ENCODE measurements at places on chromosomes 1 and 21.

DNA sequence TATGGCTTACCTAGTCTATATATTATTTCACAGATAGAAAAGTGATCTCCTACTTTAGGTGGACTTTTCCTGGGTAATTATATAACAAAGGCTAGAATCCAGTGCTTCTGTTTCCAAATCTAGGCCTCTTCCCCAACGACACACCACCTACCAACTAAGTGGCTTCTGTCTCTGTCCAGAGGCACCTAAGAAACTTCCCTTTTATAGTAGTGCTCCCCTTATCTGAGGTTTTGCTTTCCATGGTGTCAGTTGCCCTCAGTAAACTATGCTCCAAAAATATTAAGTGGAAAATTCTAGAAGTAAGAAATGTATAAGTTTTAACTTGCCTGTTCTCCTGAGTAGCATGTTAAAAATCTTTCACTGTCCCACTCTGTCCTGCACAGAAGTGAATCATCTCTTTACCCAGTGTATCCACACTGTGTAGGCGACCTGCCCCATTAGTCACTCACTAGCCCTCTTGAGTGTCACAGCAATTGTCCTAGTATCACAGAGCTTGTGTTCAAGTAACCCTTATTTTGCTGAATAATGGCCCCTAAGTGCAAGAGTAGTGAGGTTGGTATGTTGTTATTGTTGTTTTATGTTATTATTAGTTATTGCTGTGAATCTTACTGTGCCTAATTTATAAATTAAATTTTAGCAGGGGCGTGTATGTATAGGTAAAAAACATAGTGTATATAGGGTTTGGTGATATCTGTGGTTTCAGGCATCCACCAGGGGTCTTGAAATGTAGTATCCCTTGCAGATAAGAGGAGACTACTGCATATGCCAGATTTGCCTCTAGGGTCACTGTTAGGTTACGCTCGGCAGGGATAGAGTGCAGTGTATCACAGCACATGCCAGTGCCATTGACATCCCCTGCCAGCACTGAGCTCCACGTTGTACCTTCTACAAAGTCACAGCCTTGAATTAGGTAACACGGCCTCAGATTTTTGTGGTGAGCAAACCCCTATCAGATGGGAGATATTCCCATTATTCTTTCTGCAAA lies 14.7 kb upstream of the CD53 start:
- H3K27ac ChIP-seq, result no peak overlapping the region
- no peaks in the 10 kb centered on the region for H3K27me3 ChIP-seq
- no peaks in the 10 kb centered on the region for H3K36me3 ChIP-seq
- no peak for DNase-seq
- no peaks in the 10 kb centered on the region for H3K4me1 ChIP-seq
- H3K4me3 ChIP-seq, result no peak overlapping the region

DNA sequence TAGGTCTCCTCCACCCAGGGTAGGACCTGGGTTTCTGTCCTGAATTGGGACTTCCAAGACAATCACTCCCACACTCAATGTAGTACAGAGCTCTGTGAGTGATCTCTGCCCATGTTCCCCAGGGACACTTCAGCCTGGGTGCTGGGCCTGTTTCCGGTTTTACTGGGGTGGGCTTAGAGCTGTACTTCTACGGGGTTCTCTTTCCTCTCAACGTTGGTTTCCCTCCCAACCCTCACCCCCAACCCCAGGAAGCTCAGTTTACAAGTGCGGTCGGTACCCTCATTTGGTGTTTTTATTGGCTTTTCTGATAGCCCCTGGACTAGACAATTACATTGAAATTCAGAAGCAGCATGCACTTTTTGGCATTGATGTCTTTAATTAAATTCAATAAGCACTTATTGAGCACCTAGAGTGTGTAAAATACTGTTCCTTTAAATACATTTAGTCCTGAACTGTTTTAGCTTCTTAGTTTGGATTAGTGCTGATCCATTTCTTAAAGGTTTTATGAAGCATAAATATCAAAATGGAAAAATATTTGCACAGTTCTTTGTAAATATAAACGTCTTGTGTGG lies 542 bp upstream of the XPR1 start:
- peak overlapping the region; percentile 95 for H3K27ac ChIP-seq
- H3K4me1 ChIP-seq, result peaks cover 28% of the 10 kb centered on the region
- H3K36me3 ChIP-seq, result no peaks in the 10 kb centered on the region
- no peaks in the 10 kb centered on the region for H3K27me3 ChIP-seq
- DNase-seq, result no peak
- no peak overlapping the region for H3K4me3 ChIP-seq

- no peaks in the 10 kb centered on the region for H3K27me3 ChIP-seq
- no peak for DNase-seq
- no peak overlapping the region for H3K27ac ChIP-seq
- no peak overlapping the region for H3K4me3 ChIP-seq
- H3K4me1 ChIP-seq, result no peaks in the 10 kb centered on the region
Observed at GRCh38 chr1:208369658-208370057, 125.5 kb upstream of the PLXNA2 start.

GRCh38 chr1:12135612-12136011 lies 31.2 kb upstream of the TNFRSF1B start:
- H3K4me1 ChIP-seq, result peaks cover 7% of the 10 kb centered on the region
- no peak overlapping the region for H3K27ac ChIP-seq
- DNase-seq, result no peak
- H3K4me3 ChIP-seq, result no peak overlapping the region
- H3K36me3 ChIP-seq, result no peaks in the 10 kb centered on the region

DNA sequence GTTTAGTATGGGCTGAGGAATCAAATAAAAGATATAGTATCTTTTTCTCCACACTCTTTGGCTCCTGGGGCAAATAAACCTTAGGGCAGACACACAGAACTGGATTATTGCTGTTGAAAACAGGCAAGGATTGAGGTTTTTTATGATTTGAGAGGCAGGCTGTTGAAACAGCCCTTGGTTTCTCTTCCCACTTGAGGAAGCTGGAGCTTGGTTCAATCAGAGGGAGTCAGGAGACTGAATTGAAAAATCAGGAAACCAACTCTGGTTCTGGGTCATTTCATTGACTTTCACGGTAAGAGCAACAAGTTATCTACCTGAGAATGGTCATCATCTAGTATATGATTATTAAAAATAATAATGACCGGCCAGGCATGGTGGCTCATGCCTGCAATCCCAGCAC lies 108.4 kb downstream of the CNIH3 start:
- no peak overlapping the region for H3K4me3 ChIP-seq
- H3K27ac ChIP-seq, result no peak overlapping the region
- H3K27me3 ChIP-seq, result no peaks in the 10 kb centered on the region

DNA sequence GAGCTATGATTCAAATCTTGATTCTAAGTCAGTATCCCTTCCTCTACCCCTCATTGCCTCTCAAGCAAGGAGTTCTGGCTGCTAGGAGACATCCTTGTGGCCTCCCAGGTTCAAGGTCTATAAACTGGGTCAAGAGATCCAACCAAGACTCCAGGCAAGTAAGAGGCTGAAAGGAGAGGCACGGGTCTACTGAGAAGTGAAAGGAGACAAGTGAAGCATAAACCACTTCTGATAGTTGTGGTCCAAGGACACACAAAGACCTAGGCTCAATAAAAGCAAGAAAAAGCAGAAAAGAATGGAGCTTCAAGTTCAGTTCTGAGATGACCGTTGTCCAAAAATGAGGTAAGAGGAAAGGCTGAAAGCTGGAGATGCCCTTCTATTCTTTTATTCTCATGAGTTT lies 17.8 kb upstream of the PPP2R5A start:
- no peak for DNase-seq
- no peaks in the 10 kb centered on the region for H3K4me1 ChIP-seq
- H3K36me3 ChIP-seq, result no peaks in the 10 kb centered on the region

DNA sequence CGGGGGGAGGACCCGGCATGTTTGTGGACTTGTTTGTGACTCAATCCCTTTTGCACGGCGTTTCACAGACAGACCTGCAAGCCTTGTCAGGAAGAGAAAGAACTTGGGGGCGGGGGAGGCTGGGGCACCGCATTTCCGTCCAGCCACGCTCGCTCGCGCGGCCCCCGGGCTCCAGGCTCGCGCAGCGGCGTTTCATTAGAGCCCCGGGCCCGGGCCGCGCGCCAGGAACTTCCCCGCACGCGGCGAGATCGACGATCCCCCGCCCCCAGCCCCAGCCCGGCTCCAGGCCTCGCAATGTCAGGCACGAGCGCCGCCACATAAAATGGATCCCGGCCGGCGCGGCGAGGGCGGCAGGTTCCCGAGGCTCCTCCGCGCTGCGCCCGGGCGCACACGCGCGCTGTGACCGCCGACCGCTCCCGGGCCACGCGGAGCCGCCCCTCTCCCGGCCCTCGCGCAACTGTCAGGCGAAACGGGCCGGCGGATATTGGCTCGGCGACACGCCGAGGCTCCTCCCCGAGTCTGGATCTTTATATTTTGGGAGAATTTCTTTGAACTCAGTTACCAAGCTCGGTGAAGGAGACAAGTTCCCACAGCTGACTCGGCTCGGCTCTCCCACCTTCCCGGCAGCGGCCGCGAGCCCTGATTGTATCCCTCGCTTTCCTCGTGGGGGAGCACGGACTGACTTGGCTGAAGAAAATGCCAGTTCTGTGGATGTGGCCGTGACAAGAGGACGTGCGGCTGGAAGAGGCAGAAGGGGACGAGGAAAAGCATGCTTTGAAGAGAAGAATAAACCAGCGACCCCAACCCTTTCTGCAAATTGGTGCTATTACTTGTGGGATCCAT lies at the start of gene KIF26B:
Gene KIF26B, plus strand, starts transcription at position 557 of the 843 bp plus-strand sequence. CDS start 440 bp downstream, outside the sequence.
- DNase-seq, result peak; percentile 38
- peaks cover 9% of the 10 kb centered on the region for H3K27me3 ChIP-seq
- H3K36me3 ChIP-seq, result no peaks in the 10 kb centered on the region
- no peak within 1 kb of the TSS for H3K27ac ChIP-seq
- peaks cover 40% of the 10 kb centered on the region for H3K4me1 ChIP-seq

- H3K27ac ChIP-seq, result no peak overlapping the region
- no peak for DNase-seq
- H3K27me3 ChIP-seq, result no peaks in the 10 kb centered on the region
- no peak overlapping the region for H3K4me3 ChIP-seq
- H3K4me1 ChIP-seq, result no peaks in the 10 kb centered on the region
Observed at GRCh38 chr1:239733995-239734394, 347.6 kb downstream of the CHRM3 start.

DNA sequence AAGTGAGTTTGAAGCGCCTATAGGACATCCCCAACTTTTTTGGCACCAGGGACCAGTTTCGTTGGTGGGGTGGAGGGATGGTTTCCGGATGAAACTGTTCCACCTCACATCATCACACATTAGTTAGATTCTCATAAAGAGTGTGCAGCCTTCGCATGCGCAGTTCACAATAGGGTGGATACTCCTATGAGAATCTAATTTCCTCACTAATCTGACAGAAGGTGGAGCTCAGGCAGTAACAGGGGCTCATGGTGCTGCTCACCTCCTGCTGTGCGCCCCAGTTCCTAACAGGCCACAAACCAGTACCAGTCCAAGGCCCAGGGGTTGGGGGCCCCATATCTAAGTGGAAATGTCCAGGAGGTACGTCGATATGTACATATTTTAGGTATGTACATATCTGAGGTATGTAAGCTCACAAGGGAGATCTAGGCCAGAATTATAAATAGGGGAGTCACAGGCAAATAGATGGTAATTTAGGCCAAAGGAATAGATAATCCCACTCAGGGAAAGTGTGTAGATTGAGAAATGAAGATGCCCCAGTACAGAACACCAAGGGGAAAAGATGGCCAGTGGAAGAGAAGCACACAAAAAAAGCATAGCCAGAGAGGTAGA lies 27.5 kb upstream of the RASAL2 start:
- no peak overlapping the region for H3K27ac ChIP-seq
- H3K27me3 ChIP-seq, result no peaks in the 10 kb centered on the region
- no peak for DNase-seq
- H3K4me3 ChIP-seq, result no peak overlapping the region

GRCh38 chr1:14138135-14138506 lies 438.1 kb downstream of the PRDM2 start:
- no peaks in the 10 kb centered on the region for H3K4me1 ChIP-seq
- H3K27me3 ChIP-seq, result no peaks in the 10 kb centered on the region
- H3K4me3 ChIP-seq, result no peak overlapping the region
- H3K27ac ChIP-seq, result no peak overlapping the region
- no peaks in the 10 kb centered on the region for H3K36me3 ChIP-seq

DNA sequence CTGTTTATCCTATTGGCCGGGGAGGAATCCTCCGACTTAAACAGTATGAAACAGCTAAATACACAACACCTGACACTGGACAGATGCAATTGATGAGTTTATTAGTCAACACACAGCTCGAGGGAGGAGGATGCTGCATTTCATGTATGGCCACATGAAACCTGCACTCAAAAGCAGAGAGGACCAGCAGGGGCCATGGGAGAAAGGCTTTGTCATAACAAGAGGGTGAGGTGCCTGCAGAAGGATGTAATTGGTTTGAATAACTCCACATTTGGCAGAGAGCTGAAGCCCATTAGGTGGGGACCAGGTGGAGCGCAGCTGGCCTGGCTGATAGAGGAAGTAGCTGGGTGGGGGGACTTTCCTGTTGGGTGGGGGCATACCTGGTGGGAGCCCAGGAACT lies 599.1 kb downstream of the PTPRU start:
- DNase-seq, result no peak
- no peak overlapping the region for H3K27ac ChIP-seq
- H3K36me3 ChIP-seq, result no peaks in the 10 kb centered on the region
- no peaks in the 10 kb centered on the region for H3K4me1 ChIP-seq
- no peak overlapping the region for H3K4me3 ChIP-seq
- H3K27me3 ChIP-seq, result no peaks in the 10 kb centered on the region

GRCh38 chr1:225888289-225888897 lies 553 bp downstream of the LEFTY1 start:
- no peaks in the 10 kb centered on the region for H3K27me3 ChIP-seq
- no peaks in the 10 kb centered on the region for H3K4me1 ChIP-seq
- H3K27ac ChIP-seq, result peak overlapping the region; percentile 22

DNA sequence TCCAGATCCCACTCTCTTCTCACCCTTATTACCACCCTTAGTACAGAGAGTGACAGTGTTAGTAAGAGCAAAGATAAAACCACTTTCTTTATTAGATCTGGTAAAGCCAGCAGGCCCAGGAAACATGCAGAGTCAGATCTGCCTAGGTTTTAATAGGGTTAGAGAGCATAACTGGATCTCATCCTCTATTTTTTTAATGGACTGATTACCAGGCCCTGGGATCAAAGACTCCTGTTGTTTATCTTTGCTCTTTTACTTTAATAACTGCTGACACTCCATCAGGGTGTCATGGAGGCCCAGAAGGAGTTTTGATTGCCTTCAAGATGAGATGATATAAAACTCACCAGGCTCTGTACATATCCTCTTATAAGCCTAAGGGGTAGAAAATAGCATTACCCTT lies 45.3 kb upstream of the RGS5 start:
- no peaks in the 10 kb centered on the region for H3K36me3 ChIP-seq
- no peak for DNase-seq
- no peaks in the 10 kb centered on the region for H3K27me3 ChIP-seq
- H3K27ac ChIP-seq, result no peak overlapping the region

All from adrenal gland (tissue), 19 donors.